ENCODE measurements at places on chromosomes 2 and 18.

GRCh38 chr2:19349911-19350677, 8.3 kb downstream of the OSR1 start:
- DNase-seq = peak; percentile 30

DNA sequence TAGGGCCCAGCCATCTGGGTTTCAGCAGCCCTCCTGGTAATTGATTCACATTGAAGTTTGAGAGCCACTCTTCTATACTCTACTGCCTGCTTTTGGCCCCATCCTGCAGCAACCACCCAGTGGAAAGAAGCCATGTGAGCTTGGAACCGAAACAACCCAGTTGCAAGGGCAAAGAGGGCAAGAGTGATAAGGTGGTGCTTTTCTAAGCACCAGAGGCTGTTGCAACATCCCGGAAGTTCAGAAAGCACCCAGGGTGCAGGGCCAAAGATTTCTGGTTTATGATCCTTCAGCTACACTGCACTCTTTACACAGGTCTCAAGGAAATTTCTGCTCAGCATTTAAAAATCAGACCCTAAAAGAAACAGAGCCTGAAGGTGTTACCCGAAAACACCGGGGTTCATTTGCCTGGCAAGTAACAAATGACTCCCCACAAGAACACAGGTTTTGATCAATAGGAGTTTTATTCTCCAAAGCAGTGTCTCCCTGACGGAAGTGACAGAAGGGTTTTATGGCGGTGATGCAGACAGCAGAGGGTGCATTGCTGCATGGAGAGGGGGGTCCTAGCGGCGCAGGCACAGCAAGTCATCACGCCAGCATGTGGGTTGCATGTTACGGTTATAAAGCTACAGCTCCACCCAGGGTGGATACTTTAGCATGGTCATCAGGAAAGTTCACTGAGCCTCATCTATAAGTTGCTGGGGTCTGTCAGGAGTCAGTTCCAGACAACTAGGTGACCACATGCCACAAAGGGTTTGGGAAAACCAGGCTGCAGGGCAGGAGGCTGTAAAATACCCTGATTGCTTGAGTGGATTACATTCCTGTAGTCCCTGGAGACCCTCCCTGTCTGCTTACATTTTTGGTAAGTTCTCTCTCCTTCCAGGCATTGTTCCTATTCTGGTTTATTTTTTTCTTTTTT, 28.8 kb upstream of the TMEM37 start:
- no peak for DNase-seq

DNA sequence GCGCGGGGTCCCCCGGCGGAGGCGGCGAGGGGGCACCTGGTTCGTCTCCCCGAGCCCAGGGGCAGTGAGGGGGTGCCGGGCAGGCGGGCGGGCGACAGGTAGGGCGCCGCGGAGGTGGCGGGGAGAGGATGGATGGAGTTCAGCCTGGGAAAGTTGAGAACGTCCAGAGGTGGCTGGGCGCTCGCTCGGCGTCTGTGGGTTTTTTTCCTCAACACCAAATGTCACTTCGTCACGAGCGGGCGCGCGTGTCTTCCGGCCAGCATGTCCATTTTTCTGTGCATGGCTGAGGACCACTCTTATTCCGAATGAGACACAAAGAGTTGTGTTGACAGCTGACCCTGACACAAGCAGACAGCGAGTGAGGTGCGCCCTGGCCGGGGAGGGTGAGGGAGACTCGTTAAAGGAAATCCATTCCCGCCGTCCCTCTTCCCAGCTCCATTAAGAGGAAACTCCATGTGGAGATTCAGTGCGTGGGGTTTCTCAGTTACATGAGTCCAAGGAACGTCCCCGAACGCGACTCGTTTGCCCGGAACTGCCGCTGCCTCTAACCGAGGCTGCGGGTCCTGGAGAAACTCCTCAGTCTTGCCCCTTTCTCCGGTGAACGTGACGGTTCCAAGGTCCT, 859 bp downstream of the GREB1L start:
- DNase-seq = no peak

DNA sequence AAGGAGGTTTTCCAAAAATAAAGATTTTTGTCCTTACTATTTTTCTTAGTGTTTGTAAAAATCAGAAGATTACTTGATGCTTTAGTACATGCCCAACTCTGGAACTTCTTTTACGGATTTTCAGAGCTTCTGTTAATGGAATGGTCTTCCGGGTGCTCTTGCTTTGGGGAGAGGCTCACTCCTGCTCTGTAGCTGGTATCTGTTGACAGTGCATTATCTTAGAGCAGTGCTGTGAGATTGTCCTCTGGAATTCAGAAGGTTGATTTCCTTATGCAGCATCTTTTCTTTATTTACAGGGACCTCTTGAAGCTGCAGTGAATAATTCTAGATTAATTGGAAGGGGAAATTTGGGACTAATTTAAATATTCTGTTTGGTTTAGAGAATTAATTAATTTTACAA, 4.6 kb downstream of the MAPRE2 start:
- no peak for DNase-seq

DNA sequence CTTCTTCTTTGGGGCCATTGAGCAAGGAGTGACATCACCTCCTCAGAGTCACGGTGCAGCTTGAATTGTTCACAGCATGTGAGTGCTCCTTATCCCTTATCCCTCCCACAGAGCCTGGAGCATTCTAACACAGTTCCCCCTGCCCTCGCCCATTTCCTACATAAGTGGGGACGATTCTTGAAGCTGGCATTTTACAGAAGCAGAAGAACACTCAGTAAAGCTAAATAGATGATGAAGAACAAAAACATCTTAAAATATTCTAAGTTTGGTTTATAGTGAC, 135.8 kb upstream of the APCDD1 start:
- DNase-seq = no peak

- DNase-seq = no peak
These were observed 358.5 kb upstream of the HNRNPA3 start for GRCh38 chr2:176854062-176854461.

- no peak for DNase-seq
These were observed 122.2 kb upstream of the TACR1 start for GRCh38 chr2:75321599-75321922.

GRCh38 chr2:61714210-61714609, 139.7 kb downstream of the FAM161A start:
- DNase-seq = no peak

DNA sequence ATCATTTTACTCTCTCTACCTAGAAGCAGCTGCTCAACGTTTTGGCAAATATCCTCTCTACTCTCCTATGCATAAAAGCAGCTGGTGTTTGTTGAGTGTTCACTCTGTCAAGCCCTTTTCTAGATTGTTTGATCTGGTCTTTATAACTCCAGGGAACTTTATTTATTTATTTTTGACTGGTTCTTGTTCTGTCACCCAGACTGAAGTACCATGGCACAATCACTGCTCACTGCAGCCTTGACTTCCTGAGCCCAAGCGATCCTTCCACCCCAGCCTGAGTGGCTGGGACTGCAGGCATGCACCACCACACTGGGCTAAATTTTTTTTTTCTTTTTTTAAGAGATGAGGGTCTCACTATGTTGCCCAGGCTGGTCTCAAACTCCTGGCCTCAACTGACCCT, 12.7 kb downstream of the CATIP start:
- DNase-seq = no peak

GRCh38 chr18:48649231-48649630, 110.4 kb downstream of the CTIF start:
- no peak for DNase-seq

DNA sequence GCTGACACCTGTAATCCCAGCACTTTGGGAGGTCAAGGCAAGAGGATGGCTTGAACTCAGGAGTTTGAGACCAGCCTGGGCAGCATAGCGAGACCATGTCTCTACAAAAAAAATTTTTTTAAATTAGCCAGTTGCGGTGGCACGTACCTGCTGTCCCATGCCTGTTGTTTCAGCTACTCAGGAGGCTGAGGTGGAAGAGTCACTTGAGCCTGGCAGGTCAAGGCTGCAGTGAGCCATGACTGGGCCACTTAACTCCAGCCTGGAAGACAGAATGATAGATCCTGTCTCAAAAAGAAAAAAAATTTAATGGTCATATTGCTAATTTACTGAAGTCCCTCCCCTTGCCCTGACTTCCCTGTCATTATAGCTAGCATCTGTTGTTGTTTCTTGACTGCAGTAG, 112.6 kb downstream of the ARHGAP28 start:
- DNase-seq = no peak

DNA sequence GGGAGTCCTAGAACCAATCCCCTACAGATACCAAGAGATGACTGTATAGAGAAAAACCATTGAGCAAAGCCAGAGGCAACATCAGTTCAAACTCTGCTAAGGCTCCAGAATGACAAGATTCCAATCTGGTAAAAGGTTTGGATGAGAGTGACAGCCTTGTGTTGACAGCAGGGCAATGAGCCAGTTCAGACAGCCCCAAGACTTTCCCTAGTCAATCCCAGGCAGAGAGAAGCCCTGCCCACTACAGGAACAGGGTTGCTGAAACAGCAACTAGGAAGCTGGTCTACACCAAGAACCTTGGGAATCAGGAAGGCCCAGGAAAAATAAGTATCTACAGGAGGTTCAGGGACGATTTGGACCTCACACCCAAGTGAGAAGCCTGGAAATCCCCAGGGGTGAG, 3.3 kb downstream of the PSTPIP2 start:
- no peak for DNase-seq

DNA sequence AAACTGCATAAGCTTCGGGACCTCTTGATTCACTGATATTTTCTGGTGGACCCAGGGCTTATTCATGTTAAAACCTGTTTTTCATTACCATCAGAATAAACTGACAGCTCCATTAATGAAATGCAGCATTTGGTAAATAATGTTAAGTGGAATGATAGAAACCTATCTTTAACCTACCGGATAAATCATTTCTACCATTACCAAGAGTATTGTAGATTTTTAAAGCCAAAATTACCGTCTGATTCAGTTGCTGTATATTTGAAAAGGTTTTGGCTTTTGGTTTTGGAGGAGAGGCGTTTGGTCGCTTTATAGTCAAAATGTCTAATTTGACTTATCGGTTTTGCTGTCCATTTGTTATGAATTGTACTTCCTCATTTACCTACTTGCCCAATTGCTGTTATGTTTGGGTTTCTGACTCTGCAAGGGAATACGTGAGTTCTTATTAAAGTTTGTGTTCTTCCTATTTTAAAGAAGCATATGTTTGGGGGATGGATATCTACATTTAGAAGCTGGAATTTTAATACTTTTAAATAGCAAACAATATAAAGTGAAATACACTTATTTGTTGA, 1.0 kb upstream of the CUL3 start:
- no peak for DNase-seq

DNA sequence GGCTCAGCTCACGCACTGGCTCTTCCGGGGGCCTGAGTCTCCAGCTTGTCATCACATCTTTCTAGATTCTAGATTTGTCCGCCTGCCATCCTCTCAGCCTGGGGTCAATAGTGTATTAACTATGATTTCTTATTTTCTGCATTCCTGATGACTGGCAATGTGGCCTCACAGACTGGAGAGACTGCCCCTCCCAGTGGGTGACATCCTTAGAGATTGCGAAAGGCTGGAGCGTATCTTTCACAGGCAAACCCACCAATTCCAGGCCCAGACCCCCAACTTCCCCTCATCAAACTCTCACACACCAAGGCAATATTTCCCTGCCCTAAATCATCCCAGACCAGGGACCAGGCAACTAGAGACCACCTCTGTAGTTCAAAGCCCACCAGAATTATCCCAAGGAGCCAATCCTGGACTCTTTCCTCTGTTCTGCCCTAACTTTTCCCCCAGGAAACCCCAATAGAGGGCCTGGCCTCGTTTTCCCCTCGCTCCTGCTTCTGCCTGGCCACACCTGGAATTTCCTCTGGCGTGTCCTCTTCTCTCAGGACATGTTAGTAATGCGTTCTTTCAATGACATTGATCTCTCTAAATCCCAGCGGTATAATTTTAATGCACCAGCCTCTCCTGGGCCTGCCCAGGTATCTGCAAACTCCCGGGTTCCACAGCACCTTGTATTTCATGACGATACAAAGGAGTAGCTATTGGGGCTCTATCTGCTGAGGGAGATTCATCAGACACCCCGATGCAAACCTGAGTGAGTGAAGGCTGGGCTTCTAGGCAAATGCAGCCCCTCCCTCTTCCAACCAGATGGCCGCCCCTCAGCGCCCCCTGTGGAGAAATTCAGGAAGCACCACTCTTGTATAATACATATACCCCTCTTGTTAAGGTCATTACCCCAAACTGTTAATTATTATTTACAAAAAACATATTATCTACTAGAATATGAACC, 2.4 kb upstream of the KCNF1 start:
- DNase-seq = no peak

- peak; percentile 81 for DNase-seq
These were observed at the start of gene KLF11 for GRCh38 chr2:10043256-10043905. Gene KLF11, plus strand, starts transcription at chr2:10043550. Its CDS starts 167 bp downstream, at chr2:10043717.

- DNase-seq = no peak
These were observed 10.1 kb downstream of the GPR35 start for GRCh38 chr2:240635121-240635997.

- DNase-seq = no peak
These were observed 10.2 kb downstream of the C18orf32 start for GRCh38 chr18:49476664-49477411.

DNA sequence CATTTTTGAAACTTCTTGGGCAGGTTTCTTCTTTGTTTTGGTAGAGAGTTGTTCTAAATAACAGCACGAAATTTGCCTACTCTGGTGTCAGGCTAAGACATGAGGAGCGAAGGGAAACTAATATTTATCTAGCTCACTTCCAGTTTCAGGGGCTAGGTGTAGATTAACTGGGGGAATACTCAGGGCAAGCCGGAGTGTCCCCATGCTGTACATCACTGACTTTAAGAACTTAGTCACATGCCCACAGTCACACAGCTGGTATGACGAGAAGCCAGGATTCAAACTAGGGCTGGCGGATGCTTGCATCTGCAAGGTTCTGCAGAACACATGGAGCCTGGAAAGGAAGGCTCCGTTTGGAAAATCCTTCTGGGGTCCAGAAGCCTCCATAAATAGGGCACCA, 133.3 kb downstream of the ALPK2 start:
- DNase-seq = no peak

GRCh38 chr2:149167941-149168340, 129.4 kb downstream of the LYPD6B start:
- DNase-seq = no peak

- DNase-seq = no peak
These were observed 920 bp downstream of the GULP1 start for GRCh38 chr2:188292348-188293239.

GRCh38 chr2:95270541-95271081, 3.6 kb upstream of the PROM2 start:
- DNase-seq = no peak

- DNase-seq = no peak
These were observed 96.2 kb downstream of the MAIP1 start for GRCh38 chr2:200051611-200051945.

- no peak for DNase-seq
These were observed 1.5 kb upstream of the INHBB start for GRCh38 chr2:120344214-120344975.

GRCh38 chr2:187177253-187177652, 270.8 kb downstream of the CALCRL start:
- no peak for DNase-seq

GRCh38 chr2:17476064-17476463, 42.2 kb downstream of the RAD51AP2 start:
- DNase-seq = no peak

All from CD4-positive, alpha-beta T cell treated with Interleukin-4 for 4 hours (primary cell).